ENCODE measurements at places on chromosomes 11 and 22. TPM values are rescaled to one million over a fixed set of nuclear protein-coding genes. Genes with fewer than 3 reads are reported as not detected.

DNA sequence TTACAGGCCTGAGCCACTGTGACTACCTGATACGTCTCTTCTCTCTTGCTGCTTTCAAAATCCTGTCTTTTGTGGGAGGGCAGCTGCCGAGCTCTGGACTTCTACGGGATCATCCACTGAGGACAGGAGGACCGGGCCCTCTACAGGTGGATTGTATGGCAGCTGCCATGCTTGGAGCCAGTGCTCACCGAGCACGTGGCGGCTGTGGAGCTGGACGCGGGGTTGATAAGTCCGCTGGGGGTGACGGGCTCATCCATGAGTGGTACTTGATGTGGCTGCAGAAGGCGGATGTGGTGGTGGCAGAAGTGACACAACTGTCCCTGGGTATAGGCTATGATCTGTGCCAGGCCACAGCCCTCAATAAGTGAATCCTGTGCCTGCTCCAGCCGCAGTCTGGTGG, 1.8 kb upstream of the CYP2D6 start:
- no peak for DNase-seq

GRCh38 chr11:116694349-116694725, 78.5 kb downstream of the BUD13 start:
- no peak for DNase-seq

The TMA7B gene
- total RNA-seq: 1.7 TPM

The SIAE gene
- 5.0 TPM for total RNA-seq

The FERMT3 gene
- total RNA-seq: 202 TPM

GRCh38 chr11:34987617-34988016, 71.2 kb downstream of the PDHX start:
- DNase-seq: no peak

- no peak for DNase-seq
Measured at GRCh38 chr11:116309446-116309845, 463.3 kb downstream of the BUD13 start.
